ENCODE measurements at places on chromosomes 7 and 10. TPM values are rescaled to one million over a fixed set of nuclear protein-coding genes. Genes with fewer than 3 reads are reported as not detected.

TBRG4 gene
- 76.6 TPM for total RNA-seq

FAM241B gene
- 1.1 TPM for total RNA-seq

SBDS gene
- 309 TPM for total RNA-seq

HOXA9 gene
- total RNA-seq, result 0.81 TPM

CLCN1 gene
- 2.9 TPM for total RNA-seq

NAT16 gene
- not detected for total RNA-seq

MDH2 gene
- total RNA-seq, result 621 TPM

MINDY3 gene
- total RNA-seq, result 7.7 TPM

WDR37 gene
- 28.3 TPM for total RNA-seq

All from psoas muscle (tissue), 8 donors.